HS-27A (cell line): ENCODE measurements at places on chromosomes 12 and 14.

GRCh38 chr12:48527891-48528670 is 2.6 kb downstream of the OR8S1 start:
- DNase-seq = no peak

DNA sequence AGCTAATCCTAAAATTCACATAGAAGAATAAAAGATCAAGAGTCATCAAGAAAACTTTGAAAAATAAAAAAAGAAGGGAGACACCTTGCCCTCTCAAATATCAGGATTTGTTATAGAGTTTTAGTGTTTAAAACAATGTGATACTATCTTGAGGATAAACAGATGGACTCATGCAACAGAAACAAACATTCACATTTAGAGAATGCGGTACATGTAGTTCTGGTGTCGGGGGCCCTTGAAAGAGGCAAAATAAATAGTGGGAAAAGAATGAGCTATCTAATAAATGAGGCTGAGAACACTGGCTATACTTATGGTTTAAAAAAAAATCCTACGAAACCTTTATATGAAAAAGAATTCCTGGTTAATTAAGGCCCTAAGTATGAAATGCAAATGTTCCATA is 127.7 kb downstream of the LLPH start:
- no peak for DNase-seq

DNA sequence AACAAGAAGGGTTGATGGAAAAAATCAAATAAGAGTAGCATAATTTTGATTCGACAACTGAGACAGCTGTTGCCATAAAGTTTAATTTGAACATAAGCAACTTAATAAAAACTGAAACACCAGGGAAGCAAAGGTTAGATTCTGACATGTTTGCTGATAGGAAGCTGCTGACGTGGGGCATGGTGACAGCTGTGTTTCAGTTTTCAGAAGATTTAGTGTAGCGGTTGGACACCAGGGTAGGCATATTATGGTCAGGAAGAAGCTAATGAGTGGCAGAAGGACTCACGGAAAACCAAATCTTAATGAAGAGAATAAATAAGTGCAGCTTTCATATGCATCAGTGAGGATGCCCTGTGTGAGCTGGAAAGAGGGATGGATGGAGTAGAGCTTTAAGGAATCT is 336.7 kb upstream of the RPL10L start:
- no peak for DNase-seq

DNA sequence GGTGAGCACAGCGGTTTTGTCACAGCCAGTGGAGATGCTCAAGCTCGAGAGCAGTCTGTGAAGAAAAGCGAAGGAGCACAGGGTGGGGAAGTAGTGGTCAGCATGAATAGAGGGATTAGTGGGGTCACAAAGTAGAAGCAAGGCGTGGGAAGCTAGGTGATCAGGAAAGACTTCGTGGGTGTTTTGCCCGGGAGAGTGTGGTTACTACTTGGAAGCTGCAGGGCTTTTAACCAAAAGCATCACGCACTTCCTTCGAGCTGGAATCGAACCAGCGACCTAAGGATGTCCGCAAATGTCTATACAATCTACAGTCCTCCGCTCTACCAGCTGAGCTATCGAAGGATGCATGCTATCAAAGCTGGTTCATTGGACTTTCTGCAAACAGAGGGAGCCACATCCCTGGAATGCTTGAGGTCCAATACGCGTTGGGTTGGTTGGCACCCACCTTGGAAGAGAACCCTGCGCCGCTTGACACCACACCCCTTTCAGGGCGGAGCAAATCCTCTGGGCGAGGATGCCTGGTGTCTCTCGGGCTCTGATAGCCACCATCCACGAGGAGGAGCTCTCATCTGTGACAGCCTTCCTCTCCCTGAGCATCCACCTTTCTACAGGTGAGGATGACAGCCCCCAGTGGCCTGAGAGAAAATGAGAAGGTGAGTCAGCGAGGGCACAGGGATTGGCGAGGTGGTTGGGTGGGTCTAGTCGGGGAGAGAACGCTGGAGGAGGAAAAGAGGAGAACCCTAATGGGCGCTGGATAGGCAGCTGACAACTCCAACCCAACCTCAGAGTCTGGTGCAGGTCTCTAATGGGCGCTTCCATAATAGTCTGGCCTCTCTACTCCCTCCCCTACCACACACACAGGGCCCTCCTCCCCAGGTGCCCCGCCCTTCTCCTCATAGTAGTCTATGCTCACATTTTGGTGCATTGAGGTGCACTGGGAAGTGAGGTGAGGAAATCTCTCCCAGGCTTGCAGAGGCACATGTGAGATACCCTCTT is 16.0 kb upstream of the OR6S1 start:
- no peak for DNase-seq

GRCh38 chr12:128365651-128366231 is 98.8 kb downstream of the TMEM132C start:
- no peak for DNase-seq

DNA sequence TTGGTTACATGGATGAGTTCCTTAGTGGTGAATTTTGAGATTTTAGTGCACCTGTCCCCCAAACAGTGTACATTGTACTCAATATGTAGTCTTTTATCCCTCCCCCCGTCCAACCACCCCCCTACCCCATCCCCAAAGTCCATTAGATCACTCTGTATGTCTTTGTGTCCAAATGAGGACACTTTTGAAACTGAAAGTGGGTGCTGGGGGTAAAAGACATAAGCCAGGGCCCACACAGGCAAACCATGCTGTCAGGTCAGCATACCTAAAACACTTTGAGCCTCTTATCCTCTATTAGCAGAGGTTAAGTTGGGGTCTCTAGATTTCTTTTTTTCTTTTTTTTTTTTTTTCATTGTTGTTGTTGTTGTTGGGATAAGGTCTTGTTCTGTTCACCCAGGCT is 31.3 kb upstream of the KICS2 start:
- no peak for DNase-seq

- DNase-seq = no peak
These were observed 50.2 kb downstream of the SETD3 start for GRCh38 chr14:99430491-99430890.

GRCh38 chr14:58465421-58465820 is 37.9 kb downstream of the KIAA0586 start:
- DNase-seq = no peak

GRCh38 chr12:116880817-116881324 is 370 bp downstream of the HRK start:
- DNase-seq = no peak

DNA sequence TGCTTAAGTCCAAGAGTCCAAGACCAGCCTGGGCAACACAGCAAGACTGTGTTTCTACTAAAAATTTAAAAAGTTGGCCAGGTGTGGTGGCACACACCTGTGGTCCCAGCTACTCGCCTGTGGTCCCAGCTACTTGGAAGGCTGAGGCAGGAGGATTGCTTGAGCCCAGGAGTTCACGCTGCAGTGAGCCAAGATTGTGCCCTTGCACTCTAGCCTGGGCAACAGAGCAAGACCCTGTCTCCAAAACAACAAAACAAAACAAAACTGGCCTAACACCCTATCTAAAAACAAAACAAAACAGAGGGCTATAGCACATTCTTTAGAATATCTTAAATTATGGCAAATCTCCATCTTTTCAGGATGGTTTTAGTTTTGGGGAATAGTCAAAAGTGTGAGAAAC is 3.1 kb upstream of the LYZ start:
- DNase-seq = no peak

DNA sequence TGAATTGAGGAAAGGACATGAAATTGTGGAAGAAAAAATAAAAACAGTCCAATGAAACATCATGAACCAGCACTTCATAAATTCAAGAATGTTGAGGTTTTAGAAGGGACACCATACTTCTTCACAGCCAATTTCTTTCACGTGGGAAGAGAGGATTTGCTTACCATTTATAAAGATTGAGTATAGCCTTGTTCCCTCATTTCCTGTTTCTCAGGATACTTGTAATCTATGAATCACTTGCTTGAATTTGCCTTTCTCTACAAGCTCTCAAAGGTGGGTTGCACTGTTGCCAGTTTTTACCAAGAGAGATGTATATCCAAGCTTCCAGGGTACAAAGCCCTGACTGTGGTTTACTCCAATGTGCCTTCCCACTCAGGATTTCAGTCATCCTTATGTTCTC is 116.1 kb downstream of the DUSP6 start:
- DNase-seq = no peak

GRCh38 chr12:108564724-108565123 is 2.3 kb downstream of the ISCU start:
- DNase-seq = no peak

- DNase-seq = no peak
These were observed 335.8 kb downstream of the FLRT2 start for GRCh38 chr14:85865701-85866100.

DNA sequence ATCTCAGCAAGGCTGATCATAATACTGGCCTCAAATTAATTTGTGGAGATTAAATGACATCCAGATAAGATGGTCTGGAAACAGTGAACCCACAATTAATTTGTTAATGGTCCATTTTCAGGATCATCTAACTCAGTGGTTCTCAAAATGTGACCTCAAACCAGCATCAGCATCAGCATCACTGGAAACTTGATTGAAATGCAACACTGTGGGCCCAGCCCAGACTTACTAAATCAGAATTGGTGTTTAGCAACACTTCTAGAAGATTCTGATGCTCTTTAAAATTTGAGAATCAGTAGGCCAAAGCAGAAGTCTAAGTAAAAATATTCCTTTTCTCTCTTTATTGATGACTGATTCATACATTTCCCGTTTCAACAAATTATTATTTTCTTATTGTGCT is 10.7 kb upstream of the KRT82 start:
- DNase-seq = no peak

DNA sequence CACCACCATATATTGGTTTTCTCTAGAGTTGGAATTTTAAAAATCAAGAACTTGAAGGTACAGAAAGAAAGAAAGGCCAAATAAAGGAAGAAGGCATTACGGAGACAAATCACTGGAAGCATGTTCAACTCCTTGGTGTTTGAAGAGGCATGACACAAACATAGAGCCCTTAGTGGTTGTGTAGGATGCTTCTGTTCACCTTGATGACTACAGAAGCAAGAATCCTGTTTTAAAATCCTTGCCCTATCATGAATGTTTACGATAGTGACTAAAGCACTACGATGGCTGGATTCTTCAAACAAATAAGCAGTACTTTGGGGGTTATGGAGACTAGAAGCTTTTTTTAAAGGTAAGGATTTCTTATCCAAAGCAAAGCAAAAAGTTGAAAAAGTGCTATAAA is 10.3 kb upstream of the ISM2 start:
- no peak for DNase-seq

DNA sequence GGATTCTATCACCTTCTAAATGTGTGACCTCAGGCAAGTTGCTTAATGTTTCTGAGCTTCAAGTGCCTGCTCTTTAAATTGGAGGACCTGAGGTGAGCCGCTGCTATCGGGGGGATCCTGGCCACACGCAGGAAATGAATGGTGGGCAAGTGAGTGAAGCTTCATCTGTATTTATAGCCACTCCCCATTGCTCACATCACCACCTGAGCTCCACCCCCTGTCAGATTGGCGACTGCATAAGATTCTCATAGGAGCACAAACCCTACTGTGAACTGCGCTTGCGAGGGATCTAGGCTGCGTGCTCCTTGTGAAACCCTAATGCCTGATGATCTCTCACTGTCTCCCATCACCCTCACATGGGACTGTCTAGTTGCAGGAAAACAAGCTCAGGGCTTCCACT is 158.6 kb upstream of the CCND2 start:
- no peak for DNase-seq

GRCh38 chr12:43760396-43760795 is 1.6 kb downstream of the IRAK4 start:
- DNase-seq = no peak

GRCh38 chr12:130876297-130876696 is 4.4 kb downstream of the RAN start:
- DNase-seq = no peak

- DNase-seq = no peak
These were observed 7.2 kb downstream of the DTD2 start for GRCh38 chr14:31449971-31450610.
